Fibroblast of skin of back (primary cell): ENCODE measurements at places on chromosomes 5 and 9.
A peak's percentile ranks its signal among the peaks of the same experiment; 100 is the strongest.

DNA sequence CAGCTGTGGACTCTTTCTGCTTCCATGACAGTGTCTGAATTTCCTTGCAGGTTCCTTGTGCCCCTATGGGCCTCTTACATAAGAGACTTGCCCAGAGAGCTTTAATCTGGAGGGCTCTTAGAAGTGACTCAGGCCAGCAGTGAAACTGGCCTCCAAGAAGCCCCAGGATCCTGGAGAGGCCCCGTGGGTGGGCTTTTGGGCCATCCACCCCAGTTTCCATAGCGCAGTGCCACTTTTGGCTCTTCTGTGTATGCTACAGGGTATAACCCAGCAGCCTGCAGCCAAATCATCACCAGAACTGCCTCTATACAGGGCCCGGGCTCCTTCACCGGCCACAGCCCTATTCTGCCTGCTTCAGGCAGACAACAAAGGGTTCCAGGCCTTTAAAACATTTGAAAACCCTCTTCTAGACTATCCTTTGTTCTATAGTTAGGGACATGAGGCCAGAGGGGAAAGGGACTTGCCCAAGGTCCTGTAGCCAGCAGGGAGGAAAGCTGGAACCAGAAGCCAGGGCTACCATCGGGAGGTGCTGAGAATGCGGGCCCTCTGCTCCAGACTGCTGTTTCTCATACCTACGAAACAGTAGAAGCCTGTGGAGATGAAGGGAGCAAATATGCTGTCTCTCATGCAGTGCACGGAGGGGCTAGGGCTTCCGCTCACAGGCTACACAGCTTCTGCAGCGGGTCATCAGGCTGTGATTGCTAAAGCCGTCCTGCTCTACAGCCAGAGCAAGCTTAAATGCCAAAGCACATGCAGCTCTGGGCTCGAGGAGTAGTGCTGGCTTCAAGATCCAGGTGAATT lies 18.0 kb downstream of the SH3PXD2B start:
- no peak for DNase-seq

- peak; percentile 65 for DNase-seq
These were observed at the start of gene AK1 for GRCh38 chr9:127877566-127877998. Gene AK1 (minus strand): TSS chr9:127877675. CDS start chr9:127874617, 3,058 bp downstream.

DNA sequence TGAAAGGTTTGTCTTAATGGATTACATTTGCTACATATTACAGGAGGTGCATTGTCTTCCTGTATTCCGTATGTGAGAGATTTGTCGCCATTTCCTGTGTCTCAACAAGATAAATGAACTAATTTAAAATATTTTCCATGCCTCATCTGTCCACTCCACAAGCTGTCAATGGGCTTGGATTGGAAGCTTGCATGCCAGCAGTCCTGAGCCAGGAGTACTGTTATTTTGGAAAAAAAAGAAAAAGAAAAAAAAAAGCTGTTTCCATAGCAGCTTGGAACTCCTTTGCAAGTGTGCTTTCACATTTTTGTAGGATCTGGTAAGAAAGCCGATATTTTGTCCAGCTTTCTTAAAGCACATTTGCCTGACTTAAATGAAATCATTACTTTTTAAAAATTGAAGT lies 330.8 kb downstream of the KDM4C start:
- DNase-seq = no peak

DNA sequence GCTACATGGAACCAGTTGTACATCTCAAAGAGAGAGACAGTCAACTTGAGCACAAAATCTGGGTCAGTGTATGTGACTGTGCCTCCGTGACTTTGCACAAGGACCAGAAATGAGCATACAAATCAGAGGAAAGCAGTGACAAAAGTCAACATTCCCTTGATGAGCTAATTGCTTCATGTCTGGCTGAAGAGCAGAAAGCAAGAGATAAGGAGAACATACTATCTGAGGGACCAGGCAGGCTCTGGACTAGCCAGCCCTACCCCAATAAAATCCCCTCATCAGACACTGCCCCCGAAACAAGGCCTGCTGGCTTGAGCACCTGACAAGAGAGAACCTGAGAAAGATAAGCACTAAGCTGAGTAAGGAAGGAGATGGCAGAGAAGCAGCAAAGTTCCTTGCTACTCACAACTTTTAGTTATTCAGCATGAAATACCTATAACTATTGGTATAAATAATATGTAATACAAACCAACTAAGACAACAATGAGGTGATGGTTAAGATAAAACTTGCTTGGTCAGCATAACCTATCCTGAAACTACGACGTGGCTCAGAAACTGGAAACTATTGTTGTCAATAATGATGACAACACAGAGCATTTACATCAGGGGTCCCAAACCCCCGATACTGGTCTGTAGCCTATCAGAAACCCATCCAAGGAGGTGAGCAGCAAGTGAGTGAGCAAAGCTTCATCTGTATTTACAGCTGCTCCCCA lies 9.5 kb downstream of the SIL1 start:
- no peak for DNase-seq

DNA sequence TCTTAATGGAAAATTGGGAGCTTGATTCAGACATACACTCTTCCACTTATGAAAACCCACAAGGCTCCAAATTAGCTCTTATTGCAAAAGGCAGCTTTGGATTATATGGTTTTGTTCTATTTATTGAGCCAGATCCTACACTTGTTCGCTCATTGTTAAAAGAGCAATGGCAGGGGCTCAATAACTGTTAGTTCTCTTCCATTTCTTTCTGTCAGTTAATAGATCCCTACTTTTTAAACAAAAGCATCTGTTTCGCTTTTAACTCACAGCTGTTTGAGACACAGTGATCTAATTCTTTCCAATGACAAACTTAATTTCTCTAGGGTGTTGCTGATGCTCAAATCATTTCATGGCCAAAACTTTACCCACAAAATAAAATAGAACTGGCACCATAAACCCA lies 11.7 kb downstream of the C5 start:
- DNase-seq = no peak

GRCh38 chr5:171816666-171817065 lies 31.0 kb downstream of the SMIM23 start:
- DNase-seq = no peak

- no peak for DNase-seq
These were observed 8.7 kb downstream of the SLF1 start for GRCh38 chr5:94627191-94627590.

DNA sequence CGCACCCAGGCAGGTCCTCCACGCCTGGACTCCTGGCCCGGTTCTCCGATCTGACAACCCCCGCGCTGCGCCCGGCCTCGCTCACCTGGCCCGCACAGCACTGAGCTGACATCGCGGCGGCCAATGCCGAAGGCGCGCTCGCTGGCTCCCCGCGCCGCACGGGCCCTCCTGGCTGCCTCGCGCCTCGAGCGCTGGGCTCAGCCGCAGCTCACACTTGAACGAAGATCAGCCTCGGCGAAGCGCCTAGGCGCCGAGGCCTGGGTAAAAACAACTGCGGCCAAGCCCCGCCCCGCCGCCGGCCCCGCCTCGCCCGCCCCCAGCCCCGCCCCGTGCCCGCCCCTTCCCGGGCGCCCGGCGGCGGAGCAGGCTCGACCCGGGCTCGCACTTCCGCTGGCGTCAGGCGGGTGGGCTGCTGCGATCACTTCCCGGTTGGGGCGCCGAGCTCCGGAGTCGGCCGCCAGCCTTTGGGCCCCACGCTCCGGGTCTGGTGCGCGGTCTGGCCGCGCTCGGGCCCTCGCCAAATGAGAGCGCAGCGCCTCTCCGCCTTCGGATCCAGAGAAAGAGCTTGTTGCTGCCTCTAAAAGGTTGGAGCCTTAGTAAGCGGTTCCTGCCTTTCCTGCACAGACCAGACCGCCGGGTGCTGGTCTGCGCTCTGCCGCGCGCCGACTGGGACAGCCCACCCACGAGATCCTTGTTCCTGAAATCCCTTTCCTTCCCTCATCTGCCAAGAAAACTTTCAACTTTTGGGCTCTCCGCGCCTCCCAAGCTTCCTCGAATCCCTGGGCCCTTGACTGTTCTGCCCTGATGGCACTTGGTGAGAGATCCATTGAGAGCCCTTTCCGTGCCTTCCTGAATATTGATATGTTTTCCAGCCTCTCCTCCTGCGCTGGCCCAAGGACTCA lies at the start of gene SERINC5:
Gene SERINC5, minus strand, starts transcription at position 238 of the 902 bp plus-strand sequence. Its CDS starts 126 bp downstream, at position 112.
- DNase-seq = peak; percentile 80

DNA sequence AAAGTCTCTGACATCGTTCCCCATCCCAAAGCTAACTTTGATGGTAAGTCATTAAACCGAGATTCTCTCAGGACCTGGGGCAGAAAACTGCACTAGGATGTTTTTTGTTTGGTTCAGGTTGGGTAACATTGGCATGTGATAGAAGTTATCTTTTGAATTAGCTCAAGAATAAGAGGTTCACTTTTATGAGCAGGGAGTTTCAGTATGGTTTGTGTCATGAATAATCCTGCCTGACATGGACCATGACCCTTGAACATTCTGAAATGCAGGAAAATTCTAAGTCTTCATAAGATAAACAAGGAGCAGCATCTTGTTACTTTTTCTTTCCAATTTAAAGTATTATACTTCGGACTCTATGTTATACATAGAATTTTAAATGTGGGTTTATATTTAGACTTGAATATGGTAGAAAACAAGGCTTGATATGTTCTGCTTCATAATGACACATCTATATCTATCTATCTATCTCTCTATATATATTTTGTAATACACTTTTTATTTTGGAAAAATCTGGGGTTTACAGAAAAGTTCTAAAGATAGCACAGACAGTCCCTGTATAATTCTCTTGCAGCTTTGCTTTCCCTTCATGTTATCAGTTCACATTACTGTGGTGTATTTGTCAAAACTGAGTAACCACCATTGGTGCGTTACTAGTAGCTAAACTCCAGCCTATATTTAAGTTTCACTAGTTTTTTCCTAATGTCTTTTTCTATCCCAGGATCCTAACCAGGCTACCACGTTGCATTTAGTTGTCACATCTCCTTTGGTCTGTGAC lies 102.7 kb upstream of the TAF11L2 start:
- DNase-seq = no peak

- peak; percentile 34 for DNase-seq
These were observed 803.1 kb upstream of the WWC1 start for GRCh38 chr5:167488371-167488770.

- DNase-seq = no peak
These were observed 18.9 kb upstream of the LRRC14B start for GRCh38 chr5:172421-172820.

- DNase-seq = no peak
These were observed 5.0 kb upstream of the SPINK1 start for GRCh38 chr5:147836439-147836838.

GRCh38 chr5:120954255-120954654 lies 490.2 kb downstream of the PRR16 start:
- no peak for DNase-seq

- DNase-seq = no peak
These were observed 819 bp downstream of the ADRA1B start for GRCh38 chr5:159916841-159917761.

- peak; percentile 9 for DNase-seq
These were observed 94.9 kb upstream of the SLC27A6 start for GRCh38 chr5:128870373-128870772.

DNA sequence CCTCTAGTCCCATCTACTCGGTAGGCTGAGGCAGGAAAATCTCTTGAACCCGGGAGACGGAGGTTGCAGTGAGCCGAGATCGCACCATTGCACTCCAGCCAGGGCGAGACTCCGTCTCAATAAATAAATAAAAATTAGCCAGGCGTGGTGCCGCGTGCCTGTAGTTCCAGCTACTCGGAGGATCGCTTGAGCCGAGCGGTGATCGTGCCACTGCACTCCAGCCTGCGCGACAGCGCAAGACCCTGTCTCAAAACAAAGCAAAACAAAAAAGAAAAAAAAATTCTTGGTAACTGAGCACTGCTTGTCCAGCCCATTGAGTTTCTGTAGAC lies 710 bp upstream of the WDR55 start:
- no peak for DNase-seq

GRCh38 chr9:69871118-69871834 lies 50.7 kb downstream of the CFAP95 start:
- DNase-seq = peak; percentile 72

GRCh38 chr9:100600521-100601079 lies 22.7 kb downstream of the CAVIN4 start:
- no peak for DNase-seq

- no peak for DNase-seq
These were observed 149.9 kb upstream of the MAP1B start for GRCh38 chr5:71957292-71957898.

- no peak for DNase-seq
These were observed 59.4 kb upstream of the EXOC3 start for GRCh38 chr5:383621-384020.

- DNase-seq = no peak
These were observed 2.1 kb downstream of the NPR2 start for GRCh38 chr9:35793461-35793860.

DNA sequence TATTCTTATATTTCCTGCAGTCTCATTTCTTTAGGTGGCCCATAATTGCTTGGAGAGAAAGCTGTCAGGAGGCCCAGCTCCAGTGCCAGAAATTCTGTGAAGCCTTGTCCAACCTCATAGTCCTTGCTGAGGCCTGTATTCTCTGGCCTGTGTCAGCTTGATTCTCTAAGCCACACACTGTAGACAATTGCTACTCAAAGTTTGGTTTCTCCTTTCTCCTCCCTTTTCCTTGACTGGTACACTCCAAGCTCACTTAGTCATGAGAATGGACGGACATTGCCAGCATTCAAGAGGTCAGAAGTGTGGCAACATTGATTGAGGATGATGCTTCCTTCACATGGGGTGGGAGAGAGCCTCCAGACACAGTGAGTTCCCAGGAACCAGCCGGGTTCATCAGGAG lies 71.3 kb upstream of the CXCL14 start:
- no peak for DNase-seq

GRCh38 chr5:131980696-131981095 lies 30.8 kb downstream of the ACSL6 start:
- no peak for DNase-seq

- DNase-seq = peak; percentile 54
These were observed 24.8 kb downstream of the GRIA1 start for GRCh38 chr5:153515301-153515700.

GRCh38 chr5:14490309-14490711 lies 91.3 kb upstream of the OTULINL start:
- no peak for DNase-seq

DNA sequence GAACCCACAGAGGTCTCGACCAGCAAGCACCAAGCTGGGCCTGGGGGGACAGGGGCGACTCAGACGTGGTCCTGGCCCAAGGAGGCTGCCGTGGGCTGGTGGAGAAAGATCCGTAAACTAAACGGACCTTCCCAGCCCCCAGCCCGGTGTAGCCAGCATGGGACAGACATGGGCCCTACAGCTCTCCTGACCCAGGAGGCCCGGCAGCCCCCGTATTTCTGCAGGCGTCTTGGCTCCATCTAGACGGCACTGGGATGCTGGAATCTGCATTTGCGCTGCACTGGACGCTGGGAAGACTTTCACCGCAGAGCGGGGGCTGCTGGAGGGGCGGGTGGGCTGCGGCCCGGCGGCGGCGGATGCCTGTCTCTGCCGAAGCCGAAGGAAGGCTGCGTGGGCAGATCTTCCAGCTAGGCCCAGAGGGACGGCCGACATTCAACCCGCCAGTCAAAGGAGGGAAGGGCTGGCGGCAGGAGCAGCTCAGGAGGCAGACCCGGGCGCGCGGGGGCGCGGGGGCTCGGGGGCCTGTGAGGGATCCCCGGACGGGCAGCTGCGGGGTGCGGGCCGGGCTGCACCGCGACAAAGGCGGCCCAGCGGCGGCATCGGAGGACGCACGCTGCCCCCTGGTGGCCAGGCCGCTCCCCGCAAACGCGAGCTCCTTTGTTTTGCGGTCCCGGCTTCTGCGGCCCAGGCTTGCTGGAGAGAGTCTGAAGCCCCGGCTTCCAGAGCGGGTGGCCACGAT lies 266.2 kb downstream of the NSG2 start:
- peak; percentile 59 for DNase-seq

GRCh38 chr5:139700711-139701055 lies 52.5 kb downstream of the CXXC5 start:
- no peak for DNase-seq
